ENCODE measurements at places on chromosomes 3 and 15. TPM values are rescaled to one million over a fixed set of nuclear protein-coding genes. Genes with fewer than 3 reads are reported as not detected.

The MME gene
- 0.27 TPM for total RNA-seq

The CACNA2D3 gene
- total RNA-seq, result 3.4 TPM

The RAB6B gene
- total RNA-seq, result 0.09 TPM

The AMIGO3 gene
- total RNA-seq, result not detected

The MAP1A gene
- total RNA-seq, result 5.9 TPM

The C2CD4B gene
- 0.95 TPM for total RNA-seq

The AP3S2 gene
- total RNA-seq, result 49.0 TPM

The ZNF717 gene
- total RNA-seq, result 5.4 TPM

The SAMMSON gene
- total RNA-seq, result not detected

The TMCO5A gene
- total RNA-seq, result not detected

The ZKSCAN7 gene
- total RNA-seq, result 0.61 TPM

The DET1 gene
- total RNA-seq, result 2.2 TPM

The GOLGA8J gene
- not detected for total RNA-seq

The CLDN18 gene
- not detected for total RNA-seq

The ZNF609 gene
- 13.6 TPM for total RNA-seq

The SPINK8 gene
- not detected for total RNA-seq

GRCh38 chr15:43361313-43361903 is 9.4 kb downstream of the ZSCAN29 start:
- no peak for DNase-seq

DNA sequence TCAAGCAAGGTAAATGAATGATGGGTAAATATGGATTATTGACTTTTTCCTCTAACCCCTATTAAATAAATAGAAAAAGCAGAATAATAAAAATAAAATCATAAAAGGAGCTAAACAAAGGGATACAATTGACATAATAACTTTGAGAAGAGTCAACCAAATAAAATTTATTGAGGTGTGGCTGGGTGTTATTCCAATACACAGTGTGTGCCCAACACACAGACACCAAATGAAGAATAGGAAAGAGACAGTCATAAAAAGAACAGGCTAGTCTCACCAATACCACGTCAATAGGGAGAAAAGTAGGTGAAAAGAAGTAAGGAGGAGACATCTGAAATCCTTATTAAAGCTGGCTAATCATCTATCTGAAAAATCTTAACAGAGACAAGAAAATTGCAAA is 127.1 kb downstream of the ZBBX start:
- DNase-seq, result no peak

DNA sequence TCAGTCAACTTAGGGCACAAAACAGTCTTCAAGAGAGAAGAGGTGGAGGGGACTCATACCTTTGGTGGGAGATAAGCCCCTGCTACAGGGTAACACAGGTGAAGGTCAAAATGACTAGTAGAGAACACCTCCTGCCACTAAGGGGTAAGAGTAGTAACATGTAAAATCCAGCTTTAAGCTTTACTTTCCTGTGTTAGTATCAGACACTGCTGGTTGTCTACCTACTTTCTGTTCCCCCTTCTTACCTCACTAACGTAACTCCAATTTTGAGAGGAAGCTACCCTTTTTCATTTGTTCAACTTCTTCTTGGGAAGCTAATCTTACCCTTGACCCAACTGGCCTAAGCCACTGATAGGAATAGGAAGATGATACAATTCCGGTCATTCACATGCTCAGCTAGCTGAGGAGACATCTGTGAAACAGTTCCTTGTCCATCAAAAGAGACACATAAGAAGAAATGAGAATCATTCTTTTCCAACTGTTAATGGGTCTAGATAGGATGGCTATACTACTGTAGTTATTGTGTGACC is 826.8 kb upstream of the CFAP20DC start:
- DNase-seq, result no peak

- no peak for DNase-seq
Measured at GRCh38 chr15:95454403-95455262, 875.9 kb upstream of the NR2F2 start.

- DNase-seq, result no peak
Measured at GRCh38 chr3:188944108-188944507, 227.7 kb upstream of the TPRG1 start.

- no peak for DNase-seq
Measured at GRCh38 chr3:66572938-66573710, 72.3 kb upstream of the LRIG1 start.

DNA sequence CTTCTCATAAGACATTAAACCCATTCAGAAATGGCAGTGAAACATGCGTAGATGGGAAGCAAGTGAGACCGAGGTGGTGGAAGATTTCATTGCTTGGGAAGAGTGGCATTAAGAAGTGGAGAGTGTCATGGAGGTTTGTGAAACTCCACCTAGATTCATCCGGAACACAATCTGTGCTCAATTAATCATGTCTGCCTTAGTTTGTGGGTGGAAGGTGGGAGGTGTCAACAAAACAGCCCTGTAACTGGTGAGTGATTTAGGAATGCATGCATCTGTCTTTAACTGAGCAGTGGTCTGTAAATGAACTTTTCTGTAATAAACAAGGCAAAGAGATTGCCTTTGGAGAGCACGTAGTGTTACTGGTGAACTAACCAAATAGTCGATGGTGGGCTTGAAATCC is 113.7 kb downstream of the WNT5A start:
- DNase-seq, result no peak

GRCh38 chr15:84988909-84989644 is 7.4 kb downstream of the PDE8A start:
- no peak for DNase-seq

DNA sequence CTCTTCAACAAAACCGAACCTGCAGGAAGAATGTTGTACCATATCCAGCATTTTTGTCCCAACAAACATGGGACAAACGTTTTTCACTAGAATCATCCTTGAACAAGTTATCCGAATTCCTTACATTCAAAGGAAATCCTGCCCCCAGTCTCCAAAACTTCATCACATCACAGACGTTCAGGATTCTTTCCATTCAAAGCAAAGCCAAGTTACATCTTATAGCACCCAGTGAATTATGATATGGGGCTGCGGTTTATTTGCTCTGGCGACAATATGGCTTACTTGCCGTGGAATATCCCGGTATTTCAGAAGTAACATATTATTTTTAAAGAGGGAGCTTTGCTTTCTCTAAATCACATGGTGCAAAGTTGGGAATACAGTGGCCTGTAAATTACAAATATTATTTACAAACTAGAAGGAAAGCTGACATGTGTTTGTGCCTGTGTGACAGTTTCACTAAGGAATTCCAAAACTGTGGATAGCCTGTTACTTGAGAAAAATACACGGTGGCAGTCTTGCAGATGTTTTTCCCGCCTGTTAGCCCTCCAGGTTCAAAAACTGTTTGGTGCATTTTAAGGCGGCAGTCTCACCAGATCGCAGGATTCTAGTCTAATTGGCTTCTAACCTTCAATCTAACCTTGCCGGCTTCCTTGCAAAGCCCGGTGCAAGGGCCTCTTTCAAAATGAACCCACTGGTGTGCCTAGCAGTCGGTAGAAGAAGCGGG is 736 bp upstream of the MBNL1 start:
- DNase-seq, result no peak

DNA sequence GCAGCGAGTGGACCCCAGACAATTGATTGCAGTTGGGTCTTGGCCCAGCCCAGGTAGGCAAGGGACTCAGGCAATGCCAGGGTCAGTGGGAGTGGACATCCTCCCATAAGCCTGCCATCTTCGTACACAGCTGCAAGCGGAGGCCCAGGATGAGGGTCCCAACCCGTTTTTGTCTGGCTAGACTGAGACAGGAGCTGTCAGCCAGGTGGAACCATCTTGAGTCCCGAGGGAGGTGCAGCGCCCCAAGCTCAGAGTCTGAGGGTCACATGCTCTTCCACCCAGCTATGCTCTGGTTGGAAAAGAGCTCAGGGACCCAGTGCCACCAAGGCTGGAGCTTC is 22.6 kb upstream of the IP6K2 start:
- DNase-seq, result no peak

DNA sequence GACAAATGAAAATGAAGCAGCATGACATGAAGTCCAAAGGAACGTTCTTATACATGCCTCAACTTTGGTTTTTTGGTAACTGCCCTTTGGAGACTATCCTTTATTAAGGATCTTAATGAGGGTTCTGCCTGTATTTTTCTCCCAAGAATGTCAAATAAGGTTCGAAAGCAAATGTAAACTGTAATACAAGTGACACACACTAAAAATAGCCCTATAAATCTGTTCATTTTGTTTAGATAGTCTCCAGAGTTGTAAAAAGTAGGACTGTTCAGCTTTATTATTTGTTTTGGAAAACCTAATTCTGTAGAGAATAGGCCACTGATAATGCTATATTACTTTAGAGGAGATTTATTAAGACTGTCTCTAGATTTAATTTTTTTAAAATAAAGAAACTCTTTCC is 80.5 kb upstream of the CDIN1 start:
- no peak for DNase-seq

GRCh38 chr15:87707071-87707470 is 549.5 kb downstream of the NTRK3 start:
- DNase-seq, result no peak

- DNase-seq, result no peak
Measured at GRCh38 chr15:35182841-35183479, 97.9 kb upstream of the NANOGP8 start.

DNA sequence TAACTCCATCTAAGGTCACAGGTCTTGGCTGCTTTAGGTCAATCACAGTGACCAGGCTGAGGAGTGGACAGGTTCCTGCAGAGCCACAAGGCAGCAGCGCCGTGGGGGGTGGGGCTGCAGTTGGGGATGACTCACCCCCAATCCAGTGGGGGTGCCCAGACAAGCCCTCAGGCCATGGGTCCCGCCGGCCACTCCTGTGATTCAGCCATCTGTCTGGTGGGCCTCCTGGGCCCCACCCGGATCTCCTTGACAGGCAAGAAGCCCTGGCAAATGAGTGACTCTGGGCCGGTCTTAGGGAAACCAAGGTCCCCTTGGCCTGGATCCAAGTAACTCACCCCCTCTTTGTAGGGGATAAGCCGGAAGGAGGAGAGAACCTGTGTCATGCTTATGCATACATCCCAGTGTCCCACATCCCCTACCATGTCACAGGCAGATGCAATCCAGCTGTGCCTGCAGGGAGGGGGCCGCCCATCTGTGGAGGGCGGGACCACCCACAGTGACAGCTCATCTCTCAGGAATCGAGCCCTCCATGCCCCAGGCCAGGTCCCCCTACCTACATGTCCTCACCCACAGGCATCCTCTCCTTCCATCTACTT is 495 bp upstream of the COL7A1 start:
- DNase-seq, result no peak

DNA sequence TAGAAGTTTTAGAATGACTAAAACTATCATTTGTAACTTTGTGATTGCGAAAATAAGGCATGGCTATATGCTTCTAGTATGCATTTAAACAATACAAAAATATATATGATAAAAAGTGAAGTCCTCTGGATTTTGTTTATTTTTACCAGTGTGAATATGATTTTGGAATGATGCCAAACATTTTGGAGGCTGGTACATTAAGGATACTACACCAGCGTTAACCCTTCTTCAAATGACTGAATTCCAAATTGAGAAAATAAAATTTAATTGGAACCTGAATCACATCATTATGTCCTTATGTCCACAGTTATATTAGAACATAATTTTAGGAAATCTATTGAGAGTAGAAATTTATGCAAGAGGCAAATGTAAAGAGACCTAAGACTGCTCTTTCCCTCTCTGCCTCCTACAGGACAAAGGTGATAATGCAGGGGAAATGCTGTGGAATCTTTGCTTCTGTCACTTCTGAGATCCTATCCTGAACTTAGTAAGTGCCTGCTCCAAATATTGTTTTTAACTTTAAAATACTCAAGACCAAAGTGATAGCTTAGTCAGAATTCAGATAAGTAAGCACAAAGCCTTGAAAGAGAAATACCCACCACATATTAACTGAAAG is 121.1 kb upstream of the NANOGP8 start:
- DNase-seq, result no peak

DNA sequence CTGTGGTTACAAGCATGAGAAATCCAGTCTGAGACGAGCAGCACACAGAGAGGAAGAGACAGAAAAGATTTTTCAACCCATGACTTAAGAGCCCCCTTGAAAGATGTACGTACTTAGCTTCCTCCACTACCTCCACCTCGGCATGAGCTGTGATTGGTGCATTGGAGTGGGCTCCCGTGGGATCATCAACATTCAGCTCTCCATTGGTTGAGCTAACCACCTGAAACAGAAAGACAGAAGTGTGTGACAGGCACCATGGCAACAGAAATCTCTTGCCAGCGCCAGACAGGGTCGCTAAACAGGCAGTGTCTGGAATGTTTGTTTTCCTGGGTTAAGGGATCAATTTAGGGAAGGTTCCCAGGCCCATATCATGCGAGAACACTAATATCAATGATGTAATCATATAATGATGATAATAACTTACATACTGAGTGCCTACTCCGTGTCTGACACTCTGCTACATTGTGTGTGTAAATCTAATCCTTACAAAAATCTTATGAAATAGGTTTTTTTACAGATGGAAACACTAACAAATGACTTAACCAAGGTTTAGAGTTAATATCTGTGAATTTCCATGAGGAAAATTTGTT is 17.5 kb upstream of the PPIB start:
- no peak for DNase-seq

- DNase-seq, result no peak
Measured at GRCh38 chr3:69695933-69696332, 43.3 kb upstream of the MITF start.

GRCh38 chr15:71485094-71485693 is 325.2 kb upstream of the NR2E3 start:
- DNase-seq, result no peak

DNA sequence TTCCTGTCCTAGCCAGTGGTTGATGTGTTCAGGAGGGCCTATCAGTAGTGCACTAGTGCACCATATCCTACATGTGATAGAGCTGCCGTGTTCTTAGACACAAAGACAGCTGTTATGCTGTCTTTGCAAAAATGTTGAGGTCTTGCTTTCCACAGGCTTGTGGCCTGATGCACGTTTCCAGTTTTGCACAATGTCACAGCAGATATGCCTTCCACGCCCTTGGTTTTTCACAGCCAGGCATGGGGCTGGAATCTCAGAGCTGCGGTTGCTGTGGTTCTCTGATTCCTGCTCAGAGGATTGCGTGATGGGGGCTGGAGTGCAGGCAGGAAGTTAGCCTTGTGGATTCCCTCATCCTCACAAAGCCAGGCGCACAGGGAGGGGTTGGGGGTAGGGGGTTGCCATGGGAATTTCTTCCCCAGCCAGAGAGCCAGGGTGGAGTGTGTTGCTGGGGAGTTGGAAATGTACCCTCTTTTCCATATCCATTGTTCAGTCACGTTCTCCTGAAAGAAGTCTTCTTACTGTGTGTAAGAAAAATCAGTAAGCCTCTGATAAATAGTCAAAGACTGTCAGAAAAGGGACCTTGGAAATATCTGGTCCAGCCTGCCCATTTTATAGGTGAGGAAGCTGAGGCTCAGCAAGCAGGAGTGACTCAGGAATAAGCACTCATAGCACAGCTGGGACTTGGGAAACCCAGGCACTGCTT is 79.4 kb downstream of the SMAD3 start:
- no peak for DNase-seq

GRCh38 chr15:62469874-62470688 is 305.0 kb upstream of the C2CD4B start:
- no peak for DNase-seq

Data from esophagus squamous epithelium (tissue), 5 donors.